AG08396 (cell line): ENCODE measurements at places on chromosomes 2 and 18.
A peak's percentile ranks its signal among the peaks of the same experiment; 100 is the strongest.

- DNase-seq: no peak
Observed at GRCh38 chr2:8568543-8569302, 113.1 kb upstream of the ID2 start.

DNA sequence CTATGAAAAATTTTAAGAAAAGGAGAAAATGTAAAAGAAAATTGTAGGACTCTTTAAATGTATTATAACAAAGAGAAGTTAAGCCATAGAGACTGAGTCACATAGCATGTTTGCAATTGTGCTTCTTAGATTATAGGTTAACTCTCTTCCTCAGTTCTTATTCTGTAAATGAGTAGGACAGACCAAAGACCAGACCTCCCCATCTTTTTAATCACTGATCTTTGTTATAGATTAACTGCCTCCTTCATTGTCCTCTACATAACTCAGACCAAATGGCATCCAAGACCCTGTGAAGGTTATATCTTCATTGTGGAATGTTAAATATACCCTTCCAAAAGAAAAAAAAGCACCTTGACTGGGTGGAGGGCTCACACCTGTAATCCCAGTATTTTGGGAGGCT, 316.9 kb upstream of the LRRTM4 start:
- DNase-seq: no peak

DNA sequence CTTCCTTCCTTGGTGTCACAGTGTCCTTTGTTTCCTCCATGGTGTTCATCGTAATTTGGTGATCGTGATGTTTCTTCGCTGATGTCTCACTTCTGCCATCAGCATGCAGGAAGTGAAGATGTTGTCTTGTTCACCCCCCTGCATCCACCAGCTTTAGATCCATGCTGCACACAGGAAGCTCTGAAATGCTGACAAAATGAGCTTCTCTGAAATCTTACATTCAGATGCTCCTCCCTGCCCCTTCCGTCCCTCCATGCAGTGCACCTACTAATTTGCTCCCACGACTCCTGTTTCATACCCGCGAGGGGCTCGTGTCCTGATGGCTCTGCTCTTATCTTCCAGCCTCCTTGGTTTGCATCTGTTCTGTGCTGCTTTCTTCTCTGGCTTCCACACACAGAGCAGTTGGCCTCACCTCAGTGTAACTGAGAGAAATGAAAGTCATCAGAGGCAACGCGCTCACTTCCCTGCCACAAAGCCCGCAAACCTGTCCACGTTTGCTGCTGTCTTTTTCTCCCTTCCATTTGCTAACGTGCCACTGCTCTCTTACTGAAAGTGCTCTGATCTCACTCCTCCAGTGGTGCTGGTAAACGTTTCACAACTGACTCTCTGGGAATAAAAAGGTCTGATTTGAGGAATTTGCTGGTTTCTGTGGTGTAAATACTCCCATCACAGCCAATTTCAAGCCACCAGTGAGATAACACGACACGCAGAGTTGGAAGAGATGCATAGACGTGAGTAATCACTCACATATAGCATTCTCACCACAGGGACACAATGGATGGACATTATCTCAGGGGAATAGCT, 41.0 kb upstream of the MGAT4A start:
- DNase-seq: no peak

DNA sequence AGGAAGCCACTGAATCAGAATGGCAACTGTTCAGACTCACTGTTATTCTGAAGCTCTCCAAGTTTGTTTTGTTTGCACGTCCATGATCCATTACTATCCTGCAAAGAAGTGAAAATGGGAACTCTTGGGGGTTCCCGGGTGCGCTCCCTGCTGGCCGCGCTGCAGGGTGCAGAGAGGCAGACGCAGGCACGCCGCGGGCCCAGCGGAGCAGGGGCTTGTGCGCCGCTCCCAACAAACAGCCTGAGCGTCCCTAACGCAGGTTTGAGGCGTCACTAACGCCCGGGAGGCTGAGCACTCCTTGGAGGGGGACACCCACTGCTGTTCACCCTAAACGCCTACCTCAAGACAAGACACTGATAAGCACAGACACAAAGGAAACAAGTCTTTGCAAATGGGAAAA, 14.3 kb upstream of the PIEZO2 start:
- DNase-seq: no peak

DNA sequence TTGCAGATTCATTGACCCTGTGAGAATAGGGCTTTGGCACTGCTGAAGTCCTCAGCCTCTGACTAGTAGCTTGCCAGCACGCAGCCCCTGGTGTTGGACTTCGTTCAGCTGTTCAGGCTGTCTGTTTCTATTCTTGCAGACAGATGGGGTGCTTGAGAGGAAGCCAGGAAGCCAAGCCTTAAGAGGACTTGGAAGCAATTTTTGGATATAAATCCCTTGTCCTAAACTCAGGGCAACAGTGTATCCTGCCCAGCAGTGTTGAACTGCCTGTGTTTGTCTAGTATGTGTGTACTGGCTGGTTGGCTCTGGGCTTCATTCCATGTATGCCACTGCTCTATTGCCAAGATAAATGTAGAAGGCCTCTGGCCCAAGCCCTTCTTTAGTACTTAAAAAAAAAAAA, 108.6 kb downstream of the COMMD1 start:
- peak; percentile 39 for DNase-seq

GRCh38 chr2:27844821-27845255, 45.3 kb downstream of the RBKS start:
- no peak for DNase-seq

DNA sequence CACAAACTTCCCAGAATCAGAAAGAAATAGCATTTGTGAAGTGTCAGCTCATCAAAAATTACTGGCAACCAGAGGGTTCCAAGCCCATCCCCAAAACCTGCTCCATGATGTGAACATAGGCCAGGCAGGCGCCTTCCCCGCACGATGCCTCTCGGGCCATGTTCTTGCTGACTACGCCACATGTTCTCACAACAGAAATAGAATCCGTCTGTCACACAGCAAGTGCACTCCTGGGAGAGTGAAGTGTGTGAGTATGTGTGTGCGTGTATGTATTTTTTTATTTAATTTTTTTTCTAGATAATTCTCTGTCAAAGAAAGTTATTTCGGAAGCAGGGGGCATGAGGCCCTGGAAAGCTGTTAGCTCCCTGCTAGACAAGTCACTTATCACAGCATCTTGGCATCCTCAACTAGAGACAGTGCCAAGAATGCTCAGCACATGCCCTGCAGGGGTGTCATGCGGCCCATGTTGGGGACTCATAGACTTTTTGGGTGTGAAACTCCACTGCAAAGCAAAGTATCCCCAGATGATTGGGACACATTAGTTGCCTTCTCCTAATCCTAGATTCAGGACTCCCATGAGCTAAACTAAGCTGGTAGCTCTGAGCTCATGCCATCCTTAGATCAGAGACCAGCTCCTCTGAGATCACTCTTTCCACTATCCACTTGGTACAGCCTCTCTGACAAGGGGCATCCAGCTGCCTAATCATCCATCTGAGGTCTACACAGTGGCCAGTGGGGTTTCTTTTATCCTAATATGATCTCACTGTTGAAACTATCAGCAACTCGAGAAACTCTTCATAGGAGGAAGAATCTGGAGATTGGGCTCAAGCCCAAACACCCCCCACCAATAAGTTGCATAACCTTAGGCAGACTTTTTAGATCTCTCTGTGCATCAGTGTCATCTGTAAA, 53.2 kb upstream of the CYRIA start:
- DNase-seq: no peak

- DNase-seq: no peak
Observed at GRCh38 chr2:147110317-147110716, 734.5 kb upstream of the ACVR2A start.

DNA sequence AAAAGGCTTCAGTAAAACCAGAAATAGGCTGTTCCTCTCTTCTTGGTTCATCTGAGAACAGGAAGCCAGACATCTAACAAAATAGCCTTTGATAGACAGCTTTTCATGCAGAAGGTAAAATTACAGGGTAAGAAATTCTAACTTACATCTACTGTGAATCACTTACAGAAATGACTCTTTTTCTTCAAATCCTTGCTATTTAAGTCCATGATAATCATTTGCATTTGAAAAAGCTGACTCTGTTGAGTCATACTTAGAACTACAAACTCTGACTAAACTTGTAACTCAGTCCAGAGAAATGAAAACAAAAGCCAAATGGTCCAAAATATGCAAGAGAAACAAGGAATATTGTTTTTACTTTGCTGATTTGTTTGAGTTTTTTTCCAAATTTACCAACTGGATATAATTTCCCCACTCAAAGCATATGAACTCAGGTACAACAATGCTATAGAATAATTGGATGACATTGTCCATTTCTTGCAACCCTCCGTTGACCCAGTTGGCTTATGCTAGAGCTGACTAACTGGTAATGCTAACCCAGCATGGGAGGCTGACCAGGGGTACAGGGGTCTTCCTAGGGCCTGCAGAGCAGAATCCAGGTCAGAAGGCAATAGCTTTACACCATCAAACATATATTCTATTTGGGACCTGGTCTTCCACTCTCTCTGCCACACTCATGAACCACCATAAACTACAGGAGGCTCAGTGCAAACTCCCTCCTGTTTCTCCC, 18.8 kb upstream of the MREG start:
- DNase-seq: peak; percentile 37

DNA sequence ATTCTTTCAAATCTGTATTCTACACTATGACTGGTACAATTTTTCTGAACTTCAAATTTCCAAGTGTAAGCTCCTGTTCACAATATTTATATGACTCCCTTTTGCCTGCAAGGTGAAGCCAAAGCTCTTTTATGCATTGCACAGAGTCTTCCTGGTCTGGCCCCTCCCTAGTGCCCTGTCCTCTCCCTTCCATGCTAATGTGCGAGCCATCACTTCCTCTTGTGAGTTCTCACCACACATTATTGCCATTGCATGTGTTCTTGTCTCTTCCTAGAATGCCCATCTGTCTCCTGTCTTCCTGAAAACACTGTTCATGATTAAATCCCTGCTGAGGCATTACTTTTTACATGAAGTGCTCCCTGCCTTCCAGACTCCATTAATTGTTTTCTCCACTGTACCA, 169.9 kb downstream of the MC4R start:
- no peak for DNase-seq

DNA sequence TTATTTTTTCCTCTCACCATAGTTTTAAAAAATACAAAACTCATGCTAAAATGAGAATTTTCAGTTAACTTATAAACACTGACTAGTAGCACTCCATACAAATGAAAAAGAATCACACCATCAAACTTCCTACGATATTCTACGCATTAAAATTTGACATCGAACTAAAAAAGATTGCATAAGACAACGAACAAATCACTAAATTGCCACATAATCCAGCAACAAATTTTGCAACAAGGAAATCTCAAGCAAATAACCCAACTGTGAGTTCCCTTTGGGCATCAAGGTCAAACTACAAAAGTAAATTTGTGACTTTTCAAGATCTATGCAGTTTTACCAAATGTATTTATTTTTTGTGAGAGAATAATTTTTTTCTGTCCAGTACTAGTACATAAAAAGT, 1.5 kb downstream of the MAP3K2 start:
- DNase-seq: no peak

DNA sequence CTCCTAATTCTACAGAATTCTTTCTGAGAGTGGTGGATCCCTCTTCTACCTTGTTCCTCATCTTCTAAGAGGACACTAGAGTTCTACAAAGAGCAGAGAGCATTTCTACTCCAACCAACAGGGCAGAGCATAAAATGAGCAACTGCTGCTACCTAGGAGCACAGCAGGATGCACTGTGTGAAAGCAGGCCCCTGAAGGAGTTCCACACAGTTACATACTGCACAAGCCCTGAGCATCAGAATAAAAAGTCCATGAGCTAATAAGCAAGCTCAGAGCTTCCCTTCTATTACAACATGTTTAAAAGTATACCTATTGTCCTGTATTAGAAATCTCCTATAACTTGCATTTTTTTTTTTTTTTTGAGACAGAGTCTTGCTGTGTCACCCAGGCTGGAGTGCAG, 8.4 kb downstream of the FHL2 start:
- no peak for DNase-seq

DNA sequence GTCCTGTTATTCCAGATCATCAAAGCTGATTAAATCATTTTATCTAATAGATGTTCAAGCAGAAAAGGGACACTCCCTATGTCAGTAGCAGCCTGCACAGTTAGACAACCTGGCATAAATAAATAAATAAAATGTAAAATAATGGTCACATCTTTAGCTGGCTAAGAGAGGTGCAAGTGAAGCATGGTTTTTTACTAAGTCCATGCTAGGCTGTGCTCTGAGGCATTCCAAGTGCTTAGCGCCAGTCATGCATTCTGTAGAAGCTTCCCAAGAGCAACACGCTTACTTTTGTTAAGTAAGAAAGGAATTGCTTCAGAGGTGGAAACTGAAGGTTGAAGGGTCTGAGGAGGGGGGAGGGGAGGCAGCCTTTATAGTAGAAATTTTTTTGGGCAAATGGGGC, 351.2 kb downstream of the CDH2 start:
- DNase-seq: no peak

DNA sequence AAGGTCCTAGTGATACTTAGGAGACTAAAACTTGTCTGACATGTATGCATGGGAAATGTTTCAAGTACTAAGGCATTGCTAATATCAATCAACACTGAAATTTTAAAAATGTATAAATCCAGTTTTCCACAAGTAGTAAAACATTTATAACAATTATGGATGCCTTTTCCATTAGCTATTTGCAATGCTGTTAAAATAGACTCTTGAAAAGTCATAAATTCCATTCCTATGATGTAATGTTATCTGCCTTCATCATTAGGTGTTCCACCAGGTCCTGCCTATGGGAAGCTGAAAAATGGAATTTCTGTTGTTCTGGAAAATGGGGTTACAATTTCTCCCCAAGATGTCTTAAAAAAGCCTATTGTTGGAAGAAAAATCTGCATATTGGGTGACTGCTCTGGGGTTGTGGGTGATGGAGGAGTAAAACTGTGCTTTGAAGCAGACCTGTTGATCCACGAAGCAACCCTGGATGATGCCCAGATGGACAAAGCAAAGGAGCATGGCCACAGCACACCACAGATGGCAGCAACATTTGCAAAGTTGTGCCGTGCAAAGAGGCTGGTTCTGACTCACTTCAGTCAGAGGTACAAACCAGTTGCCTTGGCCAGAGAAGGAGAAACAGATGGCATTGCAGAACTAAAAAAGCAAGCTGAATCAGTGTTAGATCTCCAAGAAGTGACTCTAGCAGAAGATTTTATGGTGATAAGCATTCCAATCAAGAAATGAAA, 18.7 kb downstream of the ELAC1 start:
- peak; percentile 39 for DNase-seq

DNA sequence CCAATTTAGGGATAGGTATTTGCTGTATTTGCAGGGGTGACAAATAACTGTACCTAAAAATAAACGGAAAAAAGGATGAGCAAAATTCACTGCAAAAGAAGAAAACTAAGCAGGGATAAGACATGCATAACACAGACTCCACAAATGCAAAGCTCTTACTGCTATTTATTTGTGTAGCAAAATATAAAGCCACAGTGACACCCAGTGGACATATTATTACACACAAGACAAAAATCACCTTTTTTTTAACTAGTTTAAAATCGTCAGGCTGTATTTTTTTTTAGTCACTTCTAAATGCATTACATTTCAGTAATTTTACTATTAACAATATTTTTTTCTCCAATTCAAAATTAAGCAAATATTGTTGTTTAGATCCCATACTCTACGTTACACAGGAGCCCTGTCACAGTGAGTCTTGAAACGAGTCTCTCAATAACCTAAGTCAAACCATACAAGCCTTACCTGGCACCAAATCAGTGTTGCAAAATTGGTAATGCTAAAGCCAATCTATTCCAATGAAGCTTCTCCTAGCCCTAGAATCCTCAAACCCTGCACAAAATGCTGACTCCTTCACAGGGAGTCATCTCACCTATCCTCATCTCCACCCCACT, 23.7 kb downstream of the METTL4 start:
- peak; percentile 34 for DNase-seq

- no peak for DNase-seq
Observed at GRCh38 chr2:169072163-169072925, 3.0 kb downstream of the DHRS9 start.

GRCh38 chr2:67471681-67472080, 74.5 kb downstream of the ETAA1 start:
- DNase-seq: no peak
